Prostate gland (tissue), 2 donors: ENCODE measurements at places on chromosomes 4 and X.

DNA sequence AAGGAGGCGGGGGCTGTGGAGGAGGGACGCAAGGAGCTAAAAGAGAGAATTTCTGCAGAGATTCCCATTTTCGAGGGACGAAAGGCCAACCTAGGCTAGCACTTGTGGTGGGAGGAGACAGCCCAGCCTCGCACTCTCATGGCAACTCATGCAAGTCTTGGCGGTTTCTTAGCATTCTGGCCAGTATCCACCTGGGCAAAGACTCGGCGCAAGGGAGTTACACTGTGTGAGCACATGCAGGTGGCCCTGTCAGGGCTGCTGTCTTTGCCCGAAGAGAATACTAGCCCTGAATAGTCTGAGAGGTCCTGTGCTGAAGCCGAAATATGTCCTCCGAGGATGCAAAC lies 15.5 kb downstream of the MCF2 start:
- DNase-seq = no peak

DNA sequence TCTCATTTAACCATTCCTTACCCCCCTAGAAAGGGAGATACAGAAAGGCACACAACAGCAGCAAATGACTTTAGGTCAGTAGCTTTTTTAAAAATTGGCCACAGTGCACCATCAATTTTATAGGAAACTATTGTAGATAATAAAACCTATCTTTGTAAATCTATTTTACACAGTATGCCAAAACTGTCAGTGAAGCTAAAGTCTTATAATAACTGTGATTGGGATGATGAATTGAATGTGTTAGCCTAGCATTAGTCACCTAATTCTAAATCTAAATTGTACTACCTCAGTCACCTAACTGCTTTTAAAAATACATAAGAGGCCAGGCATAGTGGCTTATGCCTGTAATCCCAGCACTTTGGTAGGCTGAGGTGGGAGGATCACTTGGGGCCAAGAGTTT lies 44.2 kb downstream of the SH3RF1 start:
- DNase-seq = no peak

DNA sequence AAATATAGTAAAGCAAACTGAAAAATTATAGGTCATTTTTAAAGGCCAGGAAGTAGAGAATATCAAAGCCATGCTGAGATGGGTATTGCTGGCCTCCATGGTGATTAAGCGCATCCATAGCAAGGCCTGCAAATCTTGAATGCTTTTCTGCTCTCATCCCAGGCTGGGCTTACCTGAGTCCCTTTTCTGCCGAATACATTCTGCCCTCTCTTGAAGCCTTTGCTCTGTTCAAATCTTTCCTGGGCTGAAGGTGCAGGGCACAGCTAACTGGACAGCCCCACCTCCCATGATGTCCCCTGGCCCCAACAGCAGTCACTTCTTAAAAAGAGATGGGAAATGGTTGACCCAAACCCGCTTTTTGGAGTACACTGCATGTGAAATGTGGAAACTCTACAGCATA lies 10.1 kb upstream of the EIF1AX start:
- no peak for DNase-seq

DNA sequence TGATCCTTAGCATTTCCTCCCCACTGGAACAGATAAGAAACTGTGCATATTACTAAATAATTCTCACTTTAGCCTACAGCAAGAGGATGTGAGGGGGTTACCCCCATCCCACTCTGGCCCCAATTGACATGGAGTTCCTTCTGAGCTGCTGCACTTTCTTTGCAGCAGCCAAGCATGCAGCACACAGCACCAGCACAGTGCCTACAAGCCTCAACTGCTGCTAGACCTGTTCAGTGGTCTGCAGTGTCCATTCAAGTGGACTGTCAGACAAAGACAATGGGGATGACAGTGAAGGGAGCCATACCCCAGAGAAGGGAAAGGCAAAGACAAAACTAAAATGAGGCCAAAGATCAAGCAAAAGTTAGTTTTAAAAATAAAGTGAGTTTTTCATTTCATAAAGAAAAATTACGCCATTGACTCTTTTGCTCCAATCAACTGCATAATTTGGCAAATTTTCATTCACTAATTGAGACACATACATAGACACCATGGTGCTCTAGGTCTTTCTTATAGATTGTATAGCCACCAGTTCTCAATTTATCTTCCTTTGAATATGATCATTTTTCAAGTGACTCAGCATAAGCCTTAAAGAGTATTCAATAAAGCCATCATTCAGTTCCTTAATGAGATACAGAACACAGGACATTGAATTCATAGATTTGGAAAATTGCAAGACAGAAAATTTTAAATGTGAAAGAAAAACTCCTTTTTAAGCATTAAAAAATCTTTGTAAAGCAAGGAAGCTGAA lies 410.6 kb downstream of the HNRNPD start:
- no peak for DNase-seq

DNA sequence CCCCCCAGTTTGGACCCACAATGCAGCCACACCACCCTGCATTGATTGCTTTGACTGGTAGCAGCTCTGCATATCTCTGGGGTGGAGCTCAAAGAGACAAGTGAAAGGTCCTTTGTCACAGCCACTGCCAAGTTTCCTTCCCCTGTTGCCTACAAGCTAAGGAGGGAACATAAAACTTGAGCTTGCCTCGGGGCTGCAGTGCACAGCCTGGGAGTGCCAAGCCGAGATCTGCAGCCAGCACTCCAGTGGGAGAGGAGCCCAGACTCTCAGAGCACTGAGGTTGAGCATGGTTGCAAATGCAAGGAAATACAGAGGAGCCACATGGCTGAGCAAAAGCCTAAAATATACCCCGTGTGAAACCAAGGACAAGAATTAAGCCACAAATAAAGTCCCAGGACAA lies 142.2 kb downstream of the DKK2 start:
- DNase-seq = no peak

GRCh38 chr4:43481526-43481925 lies 589.0 kb downstream of the GRXCR1 start:
- no peak for DNase-seq

GRCh38 chr4:48780865-48781214 lies 761 bp upstream of the FRYL start:
- DNase-seq = peak; percentile 43

DNA sequence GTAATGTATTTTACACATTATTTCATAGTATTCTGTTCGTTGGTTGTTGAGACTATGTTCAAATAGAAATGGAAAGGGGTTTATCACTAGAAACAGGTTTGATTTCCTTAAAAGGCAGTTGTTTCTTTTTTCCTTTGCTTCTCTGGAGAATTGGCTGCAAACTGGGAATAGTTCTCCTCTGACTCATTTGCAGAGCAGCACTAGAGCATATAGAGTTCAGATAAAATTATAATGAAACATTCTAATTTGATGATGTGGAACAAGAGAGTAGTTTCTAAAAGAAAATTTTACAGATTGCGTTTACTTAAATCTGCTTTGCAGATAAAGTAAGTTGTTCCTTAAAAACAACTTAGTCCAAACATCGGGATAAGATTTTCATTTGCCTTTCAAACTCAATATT lies 29.7 kb downstream of the SYNPO2 start:
- DNase-seq = no peak

DNA sequence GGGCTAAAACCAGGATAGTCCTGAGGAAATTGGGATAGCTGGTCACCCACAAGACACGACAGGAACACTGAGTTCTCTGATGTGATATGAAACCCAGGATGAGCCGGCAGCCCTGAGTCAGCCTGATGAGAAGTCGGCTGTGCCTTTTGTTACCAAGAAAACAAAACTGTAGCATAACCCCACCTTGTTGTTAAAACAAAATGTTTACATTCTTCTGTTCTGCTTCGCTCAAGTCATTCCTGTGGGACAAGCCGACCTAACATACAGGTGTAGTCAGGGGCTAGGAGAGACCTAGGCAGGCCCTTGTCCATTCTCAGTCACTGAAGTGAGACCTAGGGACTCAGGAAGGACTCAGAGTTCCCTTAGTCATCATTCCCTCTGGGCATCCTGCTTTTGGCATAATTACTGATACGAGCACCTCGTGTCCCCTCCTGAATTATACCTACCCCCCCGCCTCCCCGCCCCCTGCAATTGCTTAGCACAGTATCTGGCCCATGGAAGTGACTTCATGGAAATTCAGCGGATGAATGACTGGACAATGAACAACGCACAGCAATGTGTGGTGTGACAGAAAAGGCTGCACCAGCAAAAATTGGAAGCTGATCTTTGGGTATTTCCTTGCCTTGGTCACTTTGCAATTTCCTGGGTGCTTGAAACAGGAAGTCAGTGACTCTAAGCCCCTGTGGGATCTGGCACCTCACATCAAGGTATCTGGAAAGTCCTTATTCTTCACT lies 31.9 kb upstream of the TLR2 start:
- no peak for DNase-seq

GRCh38 chr4:152886201-152886600 lies 49.9 kb upstream of the FHDC1 start:
- DNase-seq = no peak

- no peak for DNase-seq
Observed at GRCh38 chrX:76971393-76972376, 475.5 kb upstream of the FGF16 start.

DNA sequence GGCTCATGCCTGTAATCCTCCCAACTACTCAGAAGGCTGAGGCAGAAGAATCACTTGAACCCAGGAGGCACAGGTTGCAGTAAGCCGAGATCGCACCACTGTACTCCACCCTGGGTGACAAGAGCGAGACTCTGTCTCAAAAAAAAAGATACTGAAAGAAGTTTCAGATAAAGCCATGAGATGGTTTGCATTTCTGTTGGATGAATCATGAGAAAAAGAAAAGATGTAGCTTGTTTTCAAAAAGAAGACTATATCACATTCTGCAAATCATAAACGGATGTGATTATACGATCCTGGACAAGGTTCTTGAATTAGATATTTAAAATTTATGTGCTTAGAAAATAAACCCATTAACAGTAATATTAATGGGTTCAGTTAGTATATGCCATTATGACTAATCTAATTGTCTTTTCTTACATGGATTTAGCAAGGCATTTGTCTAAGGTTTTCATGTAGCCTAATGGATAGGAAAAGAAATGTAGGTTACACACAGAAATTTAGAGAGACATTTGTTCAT lies 345.9 kb downstream of the SLC7A11 start:
- no peak for DNase-seq

GRCh38 chrX:68511255-68511654 lies 12.4 kb downstream of the YIPF6 start:
- DNase-seq = peak; percentile 6

DNA sequence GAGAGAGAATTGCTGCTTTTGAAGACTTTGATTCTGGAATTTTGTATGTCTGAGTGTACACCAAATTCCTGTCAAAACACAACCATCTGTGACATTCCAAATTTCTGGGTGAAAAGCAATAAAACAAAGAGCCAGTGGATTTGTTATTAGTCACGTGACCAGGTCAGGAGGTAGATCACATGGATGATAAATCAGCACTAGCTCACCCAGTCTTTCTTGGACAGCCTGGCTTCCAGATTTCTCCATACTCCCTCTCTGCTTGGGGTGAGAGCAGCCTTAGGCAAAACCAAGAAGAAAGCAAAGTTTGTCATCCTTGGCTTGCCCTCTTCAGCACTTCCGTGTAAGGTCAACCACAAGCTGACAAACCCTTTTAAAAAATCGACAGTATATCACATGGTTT lies 194.2 kb downstream of the CLCN4 start:
- no peak for DNase-seq

DNA sequence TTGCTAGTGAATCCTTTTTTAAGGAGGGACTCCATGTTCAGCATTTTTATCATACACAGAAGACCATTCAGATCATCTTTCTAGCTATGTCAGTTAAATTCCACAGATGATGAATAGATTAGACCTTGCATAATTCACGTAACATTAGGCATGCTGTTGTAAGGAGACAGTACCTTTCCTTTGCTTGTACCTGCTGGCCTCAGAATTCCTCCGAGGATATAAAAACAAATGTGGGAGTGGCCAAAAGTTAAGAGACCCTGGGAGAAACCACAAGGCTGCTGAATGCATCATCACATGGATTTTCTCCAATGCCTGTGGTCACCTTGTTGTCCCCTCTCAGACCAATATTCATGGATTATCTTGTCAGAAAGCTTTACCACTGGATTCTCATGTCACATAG lies 201.4 kb downstream of the MAGEB17 start:
- DNase-seq = no peak

DNA sequence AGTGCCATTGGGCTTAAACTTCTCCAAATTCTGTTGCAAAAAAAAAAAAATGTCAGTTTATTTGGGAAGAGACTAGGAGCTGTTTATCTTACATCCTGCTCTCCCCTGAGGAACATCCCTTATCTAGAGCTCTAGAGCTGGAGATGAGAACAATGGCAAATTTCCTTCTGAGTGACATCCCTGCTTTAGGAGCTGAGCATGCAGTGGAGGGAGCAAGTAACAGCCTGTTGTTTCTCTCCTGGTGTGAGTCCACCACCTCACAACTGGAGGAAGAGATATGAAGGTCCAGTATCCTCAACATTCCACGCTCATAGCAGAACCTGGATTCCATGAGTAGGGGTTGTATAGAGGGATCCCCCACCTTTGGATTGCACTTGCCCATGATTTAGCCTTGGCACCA lies 676.4 kb downstream of the PCDH18 start:
- no peak for DNase-seq

GRCh38 chr4:117678861-117679260 lies 355.4 kb upstream of the NDST3 start:
- DNase-seq = no peak

DNA sequence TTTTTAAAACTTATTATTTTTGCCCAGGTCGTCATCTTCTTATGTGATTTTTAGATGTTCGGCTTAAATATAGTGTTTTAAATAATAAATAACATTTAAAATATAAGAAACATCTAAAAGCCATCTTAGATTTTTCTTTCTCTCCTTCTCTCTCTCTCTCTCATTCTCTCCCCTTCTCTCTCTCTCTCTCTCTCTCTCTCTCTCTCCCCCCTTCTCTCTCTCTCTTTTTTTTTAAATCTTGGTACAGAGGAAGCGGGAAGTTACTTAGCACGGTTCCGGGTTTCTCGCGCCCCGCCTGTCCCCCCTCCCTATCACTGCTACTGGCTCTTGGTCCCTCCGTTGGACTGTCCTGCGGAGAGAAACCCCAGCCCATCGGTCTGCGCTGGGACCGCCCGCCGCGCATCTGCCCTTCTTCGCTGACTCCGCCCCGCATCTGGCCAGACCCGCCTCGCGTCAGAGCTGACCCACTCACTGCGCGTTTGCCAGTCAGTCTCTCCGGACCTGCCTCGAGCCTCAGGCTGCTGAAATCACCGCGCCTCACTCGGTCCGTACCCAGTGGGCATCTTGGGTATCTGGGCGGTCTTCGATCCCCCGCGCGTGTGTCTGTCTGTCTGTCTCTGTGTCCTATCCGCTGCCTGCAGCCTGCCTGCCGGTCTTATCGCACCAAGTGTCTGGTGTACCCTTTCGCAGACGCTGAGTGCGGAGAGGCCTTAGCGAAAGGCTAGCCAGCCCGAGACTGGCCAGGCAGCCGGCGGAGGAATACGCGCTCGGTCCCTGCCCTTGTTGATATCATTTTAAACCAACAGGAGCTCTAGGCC lies at the start of gene PABPC5:
PABPC5 (plus strand) TSS at position 489 of the 818 bp plus-strand sequence. CDS start 739 bp downstream, outside the sequence.
- peak; percentile 33 for DNase-seq

DNA sequence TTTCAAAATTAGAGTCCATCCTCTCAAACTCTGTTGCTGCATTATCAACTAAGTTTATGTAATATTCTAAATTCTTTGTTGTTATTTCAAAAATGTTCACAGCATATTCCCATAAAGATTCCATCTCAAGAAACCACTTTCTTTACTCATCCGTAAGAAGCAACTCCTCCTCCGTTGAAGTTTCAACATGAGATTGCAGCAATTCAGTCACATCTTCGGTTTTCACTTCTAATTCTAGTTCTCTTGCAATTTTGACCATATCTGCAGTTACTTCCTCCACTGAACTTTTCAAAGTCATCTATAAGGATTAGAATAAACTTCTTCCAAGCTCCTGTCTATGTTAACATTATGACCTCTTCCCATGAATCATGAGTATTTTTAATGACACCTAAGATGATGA lies 216.6 kb upstream of the SLC7A11 start:
- no peak for DNase-seq
